Activated T-cell treated with anti-CD3 and anti-CD28 coated beads, Interleukin-2, amount 50 U/mL, for 24 hours (primary cell): ENCODE measurements at places on chromosomes 11 and 22.
A peak's percentile ranks its signal among the peaks of the same experiment; 100 is the strongest.

- no peak for DNase-seq
These were observed 567.0 kb upstream of the CADM1 start for GRCh38 chr11:116071241-116071640.

- DNase-seq = no peak
These were observed 7.4 kb upstream of the GDPD4 start for GRCh38 chr11:77308838-77309237.

DNA sequence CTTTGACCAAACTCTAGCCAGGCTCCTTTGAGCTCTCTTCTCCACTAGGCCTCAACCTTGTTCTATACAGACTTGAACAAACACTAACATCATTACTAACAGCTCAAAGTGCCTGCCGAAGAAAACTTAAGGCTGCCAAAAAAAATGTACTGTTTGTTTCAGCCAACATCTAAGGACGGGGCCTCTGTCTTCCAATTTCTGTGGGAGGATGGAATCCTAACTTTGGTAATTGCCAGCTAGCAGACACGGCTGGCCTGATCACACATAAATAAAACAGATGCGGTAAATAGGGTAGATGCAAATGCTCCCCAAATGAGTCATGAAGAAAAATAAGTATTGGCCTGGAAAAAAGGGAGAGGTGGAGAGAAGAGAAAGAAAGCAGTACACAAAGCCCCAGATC, 394.3 kb downstream of the TMEM135 start:
- no peak for DNase-seq

- DNase-seq = no peak
These were observed 9.4 kb downstream of the LRRC75B start for GRCh38 chr22:24583221-24584165.

DNA sequence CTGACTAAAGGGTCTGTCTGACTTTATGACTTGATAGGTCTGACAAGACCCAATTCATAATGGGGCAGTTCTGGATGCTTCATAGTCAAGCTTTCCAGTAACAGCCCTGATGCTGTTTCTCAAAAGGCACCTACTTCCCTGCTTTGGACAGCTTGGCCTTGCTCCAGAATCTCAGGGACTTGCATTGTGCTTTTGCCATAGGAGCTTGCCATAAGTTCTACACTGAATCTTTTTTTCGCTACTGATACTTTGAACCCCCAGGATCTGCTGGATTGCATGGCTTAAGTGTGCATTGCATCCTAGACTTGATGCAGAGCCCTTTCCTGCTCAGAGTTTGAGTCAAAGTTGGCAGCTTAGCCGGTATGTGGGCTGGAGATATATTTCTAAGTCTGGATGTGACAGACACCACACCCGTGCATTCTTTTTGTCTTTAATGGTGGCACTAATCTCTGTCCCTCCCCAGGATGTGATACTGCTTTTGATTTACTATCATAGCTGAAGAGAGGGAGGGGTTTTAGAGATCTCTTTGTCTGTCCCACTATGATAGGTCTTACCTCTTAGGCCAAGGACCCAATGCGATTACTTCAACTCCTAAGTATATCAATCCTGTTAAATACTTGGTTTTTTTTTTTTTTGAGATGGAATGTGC, 16.9 kb upstream of the SLC3A2 start:
- no peak for DNase-seq

- DNase-seq = no peak
These were observed 95.2 kb upstream of the TP53I11 start for GRCh38 chr11:45045683-45046471.

- no peak for DNase-seq
These were observed 539.6 kb upstream of the CADM1 start for GRCh38 chr11:116043857-116044256.

DNA sequence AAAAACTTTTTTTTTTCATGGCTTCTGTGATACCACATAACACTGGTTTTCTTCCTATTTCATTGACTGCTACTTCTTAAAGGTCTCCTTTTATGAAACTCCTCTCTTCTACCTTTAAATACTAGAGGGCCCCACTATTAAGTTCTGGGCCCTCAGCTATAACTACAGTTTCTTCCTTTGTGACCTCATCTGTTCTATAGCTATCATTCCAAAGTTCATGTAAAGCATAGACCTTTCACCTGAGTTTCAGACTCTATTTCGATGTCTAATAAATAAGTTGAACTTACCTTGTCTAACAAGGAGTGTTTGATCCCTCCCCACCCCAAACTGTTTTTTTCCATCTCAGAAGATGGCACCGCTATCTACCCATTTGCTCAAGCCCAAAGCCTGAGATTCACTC, 35.2 kb downstream of the PAAF1 start:
- no peak for DNase-seq

DNA sequence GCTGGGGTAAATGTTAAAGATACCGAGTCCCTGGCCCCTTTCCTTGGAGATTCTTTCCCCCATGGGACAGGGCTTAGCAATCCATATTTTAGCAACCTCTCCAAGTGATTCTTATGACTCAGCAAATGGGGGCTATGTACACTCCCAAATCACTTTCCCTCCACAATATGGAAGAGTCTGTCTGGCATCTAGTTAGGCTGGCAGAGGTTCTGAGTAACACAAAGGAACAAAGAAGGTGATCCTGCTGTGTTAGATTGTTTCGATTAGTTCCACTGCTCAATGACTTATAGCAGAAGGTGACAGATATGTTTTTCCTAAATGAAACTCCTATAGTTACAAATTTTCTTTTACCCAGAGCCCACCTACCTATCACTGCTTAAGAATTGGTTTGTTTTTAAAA, 154.0 kb upstream of the SYT13 start:
- DNase-seq = no peak

DNA sequence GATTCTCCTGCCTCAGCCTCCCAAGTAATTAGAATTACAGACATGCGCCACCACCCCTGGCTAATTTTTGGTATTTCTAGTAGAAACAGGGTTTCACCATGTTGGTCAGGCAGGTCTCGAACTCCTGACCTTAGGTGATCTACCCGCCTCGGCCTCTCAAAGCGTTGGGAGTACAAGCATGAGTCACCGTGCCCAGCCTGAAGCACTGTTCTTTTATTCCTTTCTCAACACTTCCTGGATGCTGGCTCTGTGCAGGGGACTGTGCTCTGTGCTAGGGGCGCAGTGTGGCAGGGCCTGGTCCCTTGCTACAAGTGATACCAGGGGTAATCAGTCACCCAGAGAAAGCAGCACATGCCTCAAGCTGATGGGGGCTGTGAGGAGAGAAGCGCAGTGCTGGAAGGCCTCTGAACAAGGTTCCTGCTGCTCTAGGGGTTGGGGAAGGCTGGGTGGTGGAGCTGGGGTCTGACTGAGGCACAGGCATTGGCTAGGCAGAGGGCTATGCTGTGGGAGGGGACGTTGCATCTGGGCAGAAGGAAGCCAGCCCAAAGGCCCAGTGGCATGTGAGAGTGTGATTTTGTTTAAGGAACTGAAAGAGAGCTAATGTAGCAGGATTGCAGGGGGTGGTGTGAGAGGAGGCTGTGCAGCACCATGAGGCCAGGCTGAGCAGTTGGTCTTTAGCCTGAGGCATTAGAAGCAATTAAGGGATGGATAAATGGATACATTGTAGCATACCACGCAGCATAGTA, 42.5 kb downstream of the CABIN1 start:
- DNase-seq = no peak

DNA sequence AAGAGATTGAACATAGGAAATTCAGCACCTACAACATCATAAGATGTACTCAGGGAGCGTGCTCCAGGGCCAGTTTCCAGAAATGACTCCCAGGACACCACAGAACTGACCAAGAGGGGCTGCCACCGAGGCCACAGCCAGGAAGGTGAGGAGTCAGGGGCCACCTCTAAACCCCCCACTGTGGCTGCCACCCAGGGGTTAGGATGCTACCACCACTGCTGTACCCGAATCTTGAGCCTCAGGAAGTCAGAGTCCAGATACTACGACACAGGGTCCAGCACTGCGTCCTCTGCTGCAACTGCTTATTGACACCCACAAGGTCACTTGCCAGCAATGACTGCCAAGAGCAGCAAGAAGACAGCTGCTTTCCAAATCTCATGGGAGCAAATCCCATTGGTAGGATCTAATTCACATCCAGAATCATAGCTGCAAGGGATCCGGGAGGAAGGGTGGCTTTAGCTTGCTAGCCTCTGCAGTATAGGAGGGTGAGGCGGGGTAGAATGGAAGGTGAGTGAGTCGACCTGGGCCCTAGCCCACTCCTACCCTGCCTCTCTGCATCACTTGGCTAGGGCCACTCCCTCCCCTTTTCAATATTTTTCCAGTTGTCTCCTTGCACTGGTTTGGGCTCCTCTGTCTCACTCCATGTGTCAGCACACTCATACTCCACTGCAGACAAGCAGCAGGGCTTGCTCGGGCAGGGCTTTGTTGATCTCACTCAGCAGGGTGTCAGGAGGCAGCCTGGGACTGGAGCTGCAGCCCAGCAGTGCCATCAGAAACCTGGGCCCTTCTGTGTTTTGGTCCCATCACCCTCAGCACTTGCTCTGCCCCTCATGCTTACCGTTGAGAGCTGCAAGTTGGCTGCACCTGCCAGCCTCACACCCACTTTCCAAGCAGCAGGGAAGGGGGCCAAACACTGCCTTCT, 18.1 kb upstream of the CYTH4 start:
- DNase-seq = no peak

- DNase-seq = no peak
These were observed 67.7 kb upstream of the SORL1-AS1 start for GRCh38 chr11:121520243-121521144.

DNA sequence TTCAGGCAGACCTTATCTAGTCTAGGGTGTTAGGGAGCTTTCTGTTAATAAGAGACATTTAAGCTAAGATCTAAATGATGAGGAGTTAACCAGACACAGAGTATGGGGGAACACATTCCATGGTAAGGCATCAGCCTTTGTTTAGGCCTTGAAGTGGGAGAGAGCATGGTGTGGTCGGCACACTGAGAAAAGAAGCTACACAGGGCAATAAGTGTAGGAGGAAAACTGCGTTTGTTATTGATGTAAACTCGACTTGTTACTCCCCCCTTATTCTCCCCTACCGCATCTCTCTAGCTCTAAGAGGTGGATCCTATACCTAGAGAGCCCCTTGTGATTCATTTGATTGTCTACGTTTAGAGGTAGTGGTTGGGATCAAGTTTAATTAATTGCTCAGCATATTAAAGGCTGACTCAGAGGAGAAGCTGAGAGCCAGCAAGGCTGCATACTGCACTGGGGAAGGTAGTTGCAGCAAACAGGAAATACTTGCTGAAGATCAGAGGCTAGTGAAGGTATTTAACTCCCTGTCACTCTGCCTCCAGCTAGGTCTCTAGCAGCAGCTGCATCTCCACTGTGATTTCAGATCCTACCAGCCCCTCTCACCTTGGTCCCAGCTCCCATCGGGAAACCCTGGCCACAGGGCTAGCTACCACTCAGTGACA, 86.8 kb upstream of the TEAD1 start:
- no peak for DNase-seq

DNA sequence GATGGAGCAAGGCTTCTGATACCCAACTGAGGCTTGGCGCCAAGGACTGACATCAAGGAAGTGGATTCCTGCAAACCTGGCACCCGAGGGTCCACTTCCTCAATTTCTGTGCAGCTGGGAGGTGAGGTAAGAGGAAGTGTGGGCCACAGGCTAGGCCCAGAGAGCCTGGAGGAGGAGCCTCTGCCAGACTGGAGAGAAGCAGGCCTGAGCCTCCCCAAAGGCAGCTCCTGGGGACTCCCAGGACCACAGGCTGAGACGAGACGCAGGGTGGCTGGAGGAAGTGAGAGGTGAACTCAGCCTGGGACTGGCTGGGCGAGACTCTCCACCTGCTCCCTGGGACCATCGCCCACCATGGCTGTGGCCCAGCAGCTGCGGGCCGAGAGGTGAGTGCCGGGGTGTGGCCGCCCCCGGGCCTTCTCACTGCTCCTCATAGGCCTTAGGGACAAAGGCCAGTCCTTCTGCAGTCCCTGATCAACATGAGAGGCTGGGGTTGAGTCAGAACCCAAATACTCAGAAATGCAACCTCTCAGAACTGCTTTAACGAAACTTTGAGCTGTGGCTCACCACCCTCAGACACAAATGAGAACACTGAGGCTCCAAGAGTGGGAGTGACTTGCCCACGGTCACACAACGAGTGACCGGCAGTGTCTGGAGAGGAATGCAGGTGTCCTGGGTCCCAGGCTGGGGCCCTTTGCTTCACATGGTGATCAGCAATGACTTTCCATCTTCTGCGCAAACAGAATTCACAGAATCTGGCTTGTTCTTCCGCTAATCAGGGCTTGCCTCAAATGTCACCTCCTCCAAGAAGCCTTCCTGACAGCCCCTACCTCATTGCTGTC, at the start of gene NCF4:
Gene NCF4 (plus strand): TSS at position 186 of the 839 bp plus-strand sequence. CDS start 166 bp downstream, at position 352.
- DNase-seq = peak; percentile 65

- no peak for DNase-seq
These were observed 10.0 kb upstream of the ASCC2 start for GRCh38 chr22:29848111-29848510.

- DNase-seq = no peak
These were observed 129.2 kb downstream of the CTTN start for GRCh38 chr11:70527429-70528045.

DNA sequence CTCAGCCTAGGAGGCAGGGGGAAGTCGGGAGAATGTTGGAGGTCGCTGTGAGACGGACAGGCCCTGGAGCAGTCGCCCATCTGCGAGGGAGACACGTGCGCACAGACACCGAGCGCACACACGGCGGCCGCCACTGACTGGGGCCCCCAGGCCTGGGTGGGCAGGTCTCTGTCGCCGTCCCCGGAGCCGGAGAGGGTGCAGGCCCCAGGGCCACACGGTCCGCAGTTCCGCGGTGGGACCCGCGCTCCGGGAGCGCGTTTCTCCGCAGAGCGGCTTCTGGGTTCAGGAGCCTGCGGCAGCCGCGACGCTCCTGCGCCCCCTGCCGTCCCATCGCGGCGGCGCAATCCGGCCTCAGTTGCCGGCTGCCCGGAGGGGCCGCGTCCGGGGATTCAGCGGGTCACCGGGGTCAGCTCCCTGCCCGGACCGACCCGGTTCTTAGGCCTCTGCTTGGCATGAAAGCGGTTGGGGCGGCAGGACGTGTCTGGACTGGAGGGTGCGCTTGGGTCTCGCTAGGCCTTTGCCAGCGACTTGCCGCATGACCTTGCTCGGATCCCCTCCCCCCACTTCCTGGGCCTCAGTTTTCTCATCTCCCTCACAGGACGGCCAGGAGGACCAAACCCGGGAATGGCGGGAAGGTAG, 31.2 kb downstream of the PDE2A start:
- peak; percentile 86 for DNase-seq

GRCh38 chr11:12077535-12078280, 32.7 kb upstream of the MICAL2 start:
- no peak for DNase-seq

GRCh38 chr11:47918882-47919495, 61.4 kb upstream of the PTPRJ start:
- DNase-seq = no peak

DNA sequence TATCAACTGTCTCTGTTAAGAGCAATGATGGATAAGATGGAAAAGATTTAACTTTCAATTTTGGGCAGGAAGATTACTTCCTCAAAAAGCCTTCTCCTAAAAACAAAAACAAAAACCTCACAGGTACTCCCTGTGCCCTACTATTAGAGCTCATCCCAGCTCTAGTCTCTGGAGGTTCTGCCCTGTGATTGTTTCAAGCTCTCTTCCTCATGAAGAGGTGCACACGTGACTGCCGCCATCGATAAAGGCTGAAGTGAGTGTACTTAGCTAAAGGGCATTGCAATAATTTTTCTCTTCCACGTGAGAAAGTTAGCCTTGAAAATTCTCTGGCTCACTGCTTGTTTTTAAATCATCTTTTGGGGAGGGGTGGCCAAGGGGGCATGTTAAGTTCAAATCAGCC, 36.6 kb downstream of the MPPED2 start:
- no peak for DNase-seq
